Uterus (tissue), 4 donors: ENCODE measurements at places on chromosomes 16 and 17. TPM values are rescaled to one million over a fixed set of nuclear protein-coding genes. Genes with fewer than 3 reads are reported as not detected.
A peak's percentile ranks its signal among the peaks of the same experiment; 100 is the strongest.

The NAGPA gene
- 11.3 TPM for total RNA-seq

The TBX4 gene
- not detected for total RNA-seq

- DNase-seq: no peak
Measured at GRCh38 chr16:87855852-87856715, 13.2 kb downstream of the SLC7A5 start.

The CAPN15 gene
- total RNA-seq: 11.0 TPM

GRCh38 chr16:73058221-73058615, 10.3 kb upstream of the ZFHX3 start:
- DNase-seq: peak; percentile 57

The C16orf54 gene
- total RNA-seq: 0.49 TPM
